Left ventricle myocardium superior (tissue), 1 donor: ENCODE measurements at places on chromosomes 1 and 21. TPM values are rescaled to one million over a fixed set of nuclear protein-coding genes. Genes with fewer than 3 reads are reported as not detected.
A peak's percentile ranks its signal among the peaks of the same experiment; 100 is the strongest.

DNA sequence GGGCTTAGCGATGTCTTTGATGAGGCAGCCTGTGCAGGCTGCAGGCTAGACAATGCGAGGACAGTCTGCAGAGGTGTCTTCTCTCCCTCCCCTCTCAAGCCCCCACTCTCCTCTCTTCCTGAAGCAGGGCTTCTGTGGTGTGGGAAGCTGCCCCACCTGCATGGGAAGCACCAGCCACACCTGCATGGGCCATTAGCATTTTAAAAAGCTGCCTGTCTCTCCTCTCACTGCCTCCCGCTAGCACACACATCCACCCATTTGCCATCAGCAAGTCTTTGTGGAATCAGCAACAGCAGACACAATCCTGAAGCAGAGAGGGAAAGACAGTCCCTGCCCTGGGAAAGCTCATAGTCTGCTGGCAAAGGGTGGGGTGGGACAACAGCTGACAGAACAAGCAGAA lies 53.1 kb downstream of the NAV1 start:
- no peak for DNase-seq

The AMY1B gene
- not detected for total RNA-seq

The CASP9 gene
- total RNA-seq = 14.9 TPM

DNA sequence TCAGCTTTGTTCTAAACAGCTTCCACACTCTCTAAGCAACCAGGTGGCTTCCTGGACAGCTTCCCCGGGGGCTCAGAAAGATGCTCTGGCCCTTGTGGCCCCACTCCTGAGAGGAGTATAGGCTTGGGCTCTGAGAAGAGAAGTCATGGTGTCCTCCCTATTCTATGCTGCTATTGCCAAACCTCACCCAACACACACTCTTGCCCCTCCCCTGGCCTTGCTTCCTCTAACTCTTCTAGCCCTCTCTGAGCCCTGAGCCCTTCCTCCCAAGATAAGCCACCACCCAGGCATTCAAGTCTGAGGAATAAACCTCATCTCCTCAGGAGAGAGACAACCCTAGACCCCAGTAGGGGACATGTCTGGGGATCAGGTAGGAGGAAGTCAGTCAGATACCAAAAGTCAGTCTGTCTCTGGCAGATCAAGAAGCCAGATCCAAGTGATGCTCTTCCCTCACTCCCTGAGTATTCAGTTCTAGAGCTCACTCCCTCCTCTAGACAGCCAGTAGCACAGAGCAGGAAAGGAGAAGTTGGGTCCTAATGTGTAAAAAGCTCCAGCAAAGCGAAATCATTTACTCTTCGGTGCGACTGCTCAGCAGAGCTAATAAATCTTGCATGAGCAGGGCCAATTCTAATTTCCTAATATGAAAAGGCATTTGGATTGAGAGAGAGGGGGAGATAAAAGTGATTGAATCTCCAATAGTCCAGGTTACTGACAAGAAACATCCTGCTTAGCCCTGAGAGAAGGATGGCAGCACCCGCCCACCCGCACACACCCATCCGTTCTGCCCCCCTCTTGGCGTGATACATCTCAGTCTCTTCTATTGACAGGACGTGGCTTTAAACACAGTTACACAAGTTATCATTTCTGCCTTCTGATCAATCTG lies 50.5 kb downstream of the DMAP1 start:
- no peak for DNase-seq

DNA sequence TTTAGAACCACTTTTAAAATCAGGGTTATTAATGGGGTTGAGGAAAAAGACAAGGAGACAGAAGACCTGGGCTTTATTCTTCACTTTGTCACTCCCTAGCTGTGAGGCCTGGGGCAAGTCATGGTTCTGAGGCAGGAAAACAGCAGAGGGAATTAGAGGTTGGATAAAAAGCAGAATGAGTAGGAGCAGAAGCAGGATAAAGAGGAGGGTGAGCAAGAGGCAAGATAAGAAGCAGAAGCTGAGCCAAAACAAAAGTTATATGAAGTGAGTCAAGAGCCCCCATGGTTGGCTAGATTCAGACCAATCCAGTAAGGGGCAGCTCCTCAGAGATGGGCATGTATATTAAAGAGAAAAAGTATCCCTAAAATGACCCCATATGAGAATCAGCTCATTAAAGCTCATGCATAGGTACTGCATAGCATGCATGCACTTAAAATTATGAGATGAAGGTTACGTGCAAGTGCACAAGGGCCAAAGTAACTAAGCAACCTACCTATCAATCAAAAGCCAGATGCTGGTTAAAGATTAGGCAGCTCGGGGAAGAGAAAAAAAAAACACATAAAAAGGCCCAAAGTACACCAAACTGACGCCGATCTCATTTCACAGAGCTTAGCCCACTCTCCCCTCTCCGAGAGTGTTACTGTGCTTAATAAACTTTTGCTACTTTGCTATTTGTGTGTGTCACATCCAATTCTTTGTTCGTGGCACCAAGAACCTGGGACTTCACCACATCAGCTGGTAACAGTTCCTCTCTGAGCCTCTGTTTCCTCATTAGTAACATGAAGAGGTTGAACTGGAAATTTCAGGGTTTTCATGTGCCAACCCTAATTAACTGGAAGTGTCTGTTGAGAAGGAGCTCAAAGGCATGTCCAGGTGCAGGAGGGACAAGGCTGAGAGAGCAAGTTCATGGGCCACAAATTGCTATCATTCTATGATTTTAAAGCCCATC lies 2.2 kb downstream of the AVPR1B start:
- no peak for DNase-seq

GRCh38 chr1:42844592-42845140 lies 1.7 kb upstream of the ZNF691 start:
- no peak for DNase-seq

DNA sequence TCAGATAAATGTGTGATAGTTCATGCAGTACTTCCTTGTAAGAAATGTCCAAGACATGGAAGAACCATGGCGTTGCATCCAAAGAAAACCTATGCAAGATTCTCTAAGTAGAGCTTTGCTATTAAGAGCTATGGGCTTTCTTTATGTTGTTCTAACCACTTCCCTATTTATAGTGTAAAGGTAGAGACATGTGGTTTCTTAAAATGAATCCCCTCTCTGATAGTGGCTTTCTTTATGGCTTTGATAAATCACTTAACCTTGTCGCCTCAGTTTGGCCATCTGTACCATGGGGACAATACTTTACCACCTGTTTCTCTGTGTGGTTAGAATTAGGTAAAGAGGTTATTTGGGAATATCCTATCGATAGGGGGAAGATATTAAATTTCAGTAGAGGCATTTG lies 305.5 kb downstream of the NFIA start:
- DNase-seq = no peak

DNA sequence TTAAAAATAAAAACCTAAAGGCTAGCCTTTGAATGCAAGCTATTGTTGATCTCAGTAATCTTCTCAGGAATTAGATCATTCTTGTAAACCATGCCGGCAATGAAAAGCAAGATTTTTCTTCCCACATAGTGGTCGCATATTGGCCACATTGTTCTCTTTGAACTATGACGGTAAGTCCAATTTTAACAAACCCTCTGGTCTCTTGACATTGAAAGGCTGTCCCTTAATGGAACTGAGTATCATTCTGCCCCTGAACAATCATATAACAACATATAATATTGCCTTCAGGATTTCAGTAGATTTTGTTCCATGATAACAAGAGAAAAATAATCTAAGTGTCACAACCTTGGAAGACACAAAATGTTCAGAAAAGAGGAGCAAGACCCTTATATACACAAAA lies 1.3 kb downstream of the TNNI3K start:
- DNase-seq = no peak

The MTMR11 gene
- 2.5 TPM for total RNA-seq

- DNase-seq = no peak
These were observed 1357.4 kb upstream of the ADGRL4 start for GRCh38 chr1:80363689-80364475.

DNA sequence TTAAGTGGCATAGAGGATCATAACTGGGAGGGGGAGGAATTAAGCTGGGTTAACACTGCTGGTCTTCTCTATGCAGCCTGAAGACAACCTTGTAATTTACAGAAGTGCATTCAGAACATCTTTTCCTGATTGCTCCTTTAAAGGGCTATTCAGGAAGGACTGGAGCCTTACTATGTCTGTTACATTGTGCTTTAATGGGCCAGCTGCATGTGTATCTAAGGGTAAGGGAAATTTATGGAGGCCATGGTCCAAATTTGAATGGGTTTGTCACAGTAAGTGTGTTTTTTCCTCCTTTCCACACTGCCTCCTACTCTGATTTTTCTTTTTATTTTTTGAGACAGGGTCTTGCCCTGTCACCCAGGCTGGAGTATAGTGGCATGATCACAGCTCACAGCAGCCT lies 19.6 kb downstream of the C1orf21 start:
- no peak for DNase-seq

The UHMK1 gene
- 22.7 TPM for total RNA-seq

DNA sequence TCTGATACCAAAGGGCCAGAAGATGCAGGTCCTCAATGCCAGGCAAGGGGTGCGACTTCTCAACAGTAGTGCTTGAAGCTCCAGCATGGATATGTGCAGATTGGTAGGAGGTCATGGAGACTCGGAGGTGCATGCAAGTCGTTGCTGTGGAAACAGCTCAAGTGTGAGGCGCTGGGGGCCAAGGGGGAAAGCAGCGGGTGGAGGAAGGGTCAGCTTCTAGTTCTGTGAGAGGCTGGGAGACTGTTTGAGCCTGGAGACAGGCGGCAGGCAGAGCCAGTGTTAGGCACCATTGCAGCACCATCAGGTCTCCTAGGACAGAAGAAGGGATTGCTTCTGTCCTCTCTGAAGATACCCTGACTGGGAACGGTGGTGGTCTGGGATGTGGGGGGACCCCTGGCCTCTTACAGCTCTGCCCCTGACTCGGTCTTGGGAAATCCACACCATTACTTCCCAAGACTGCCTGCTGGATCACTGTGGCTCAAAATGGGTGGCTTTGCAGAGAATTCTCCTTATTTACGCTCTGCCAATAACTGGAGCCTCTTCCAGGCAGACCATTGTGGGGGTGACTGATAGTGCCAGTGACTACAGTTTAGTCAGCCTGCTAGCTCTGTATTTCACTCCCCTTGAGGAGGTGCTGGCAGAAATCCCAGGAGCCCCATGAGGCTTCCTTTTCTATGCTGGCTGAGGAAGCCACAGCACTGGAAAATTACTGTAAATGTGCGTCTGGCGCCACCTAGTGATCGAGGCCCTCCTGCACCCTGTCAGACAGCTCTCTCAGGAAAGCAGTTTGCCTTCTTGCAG lies 46.3 kb upstream of the VANGL1 start:
- DNase-seq = peak; percentile 92

DNA sequence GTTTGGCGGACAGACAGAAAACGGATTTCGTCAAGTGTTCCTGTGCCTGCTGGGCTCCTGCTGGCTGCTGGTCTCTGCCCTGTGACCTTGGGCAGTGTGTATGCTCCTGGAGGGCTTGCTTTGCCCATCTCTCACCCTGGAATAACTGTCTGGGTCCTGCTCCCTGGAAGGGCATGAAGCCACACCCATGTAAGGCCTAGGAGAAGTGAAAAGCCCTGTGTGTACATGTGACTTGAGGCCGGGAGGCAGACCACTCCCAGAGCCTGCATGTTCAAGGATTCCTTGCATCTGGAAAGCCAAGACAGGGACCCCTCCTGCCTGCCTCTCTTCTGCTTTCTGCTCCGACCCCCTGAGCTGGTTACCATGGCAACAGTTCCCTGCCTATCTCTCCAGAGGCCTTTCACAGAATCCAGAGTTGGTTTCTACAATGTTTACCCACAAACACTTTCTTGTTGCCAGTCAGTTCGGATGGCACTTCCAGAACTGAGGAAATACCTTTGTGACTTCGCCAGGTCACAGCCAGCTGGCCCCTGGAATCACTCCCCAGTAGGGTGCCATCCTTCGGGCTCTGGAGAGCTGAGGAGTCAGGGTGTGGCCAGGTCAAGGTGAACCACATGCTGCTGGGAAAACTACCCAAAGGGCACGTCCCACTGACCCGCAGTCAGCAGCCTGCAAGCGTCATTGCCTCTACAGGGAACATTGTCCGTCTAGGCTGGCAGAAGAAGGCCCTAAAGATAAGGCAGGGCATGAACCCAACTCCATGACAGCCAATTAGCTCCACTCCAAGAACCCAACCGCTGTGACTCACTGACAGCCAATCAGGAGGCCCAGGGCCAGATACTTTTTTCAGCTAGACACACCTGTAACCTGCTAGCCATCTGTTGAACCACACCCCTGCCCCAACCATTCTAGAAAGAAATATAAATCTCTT lies 14.7 kb upstream of the GPR37L1 start:
- DNase-seq = peak; percentile 67

GRCh38 chr1:243443557-243443956 lies 187.7 kb downstream of the SDCCAG8 start:
- DNase-seq = no peak

- no peak for DNase-seq
These were observed 5.4 kb downstream of the JUN start for GRCh38 chr1:58778385-58779000.

DNA sequence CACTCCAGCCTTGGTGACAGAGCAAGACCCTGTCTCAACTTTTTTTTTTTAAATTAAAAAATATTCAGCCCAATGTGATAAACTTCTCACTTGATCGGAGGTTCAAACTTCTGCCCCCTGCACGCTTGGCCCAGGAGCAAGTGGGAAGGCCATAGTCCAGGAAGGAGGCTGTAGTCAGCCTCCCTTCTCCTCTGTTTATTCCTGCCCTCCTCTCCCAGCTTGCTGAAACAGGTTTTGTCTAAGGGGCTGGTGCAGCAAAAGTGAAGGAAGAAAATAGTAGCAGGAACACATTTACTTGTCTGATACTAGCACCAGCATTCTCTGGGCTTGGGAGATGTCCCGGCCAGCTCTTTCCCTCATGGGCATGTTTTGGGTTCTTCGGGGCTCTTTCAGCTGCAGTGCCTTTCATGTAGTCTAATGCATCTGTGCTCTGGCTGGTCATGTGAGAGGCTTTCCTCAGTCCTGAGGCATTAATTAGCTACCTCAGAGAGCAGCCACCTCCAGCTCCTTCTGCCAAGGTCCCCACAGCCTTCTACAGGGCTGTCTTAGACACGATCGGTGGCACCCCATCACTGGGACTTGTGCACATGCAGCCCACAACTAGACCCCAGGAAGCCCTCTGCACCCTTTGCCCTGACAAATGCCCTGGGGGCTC lies 12.9 kb downstream of the SLC44A3 start:
- no peak for DNase-seq

DNA sequence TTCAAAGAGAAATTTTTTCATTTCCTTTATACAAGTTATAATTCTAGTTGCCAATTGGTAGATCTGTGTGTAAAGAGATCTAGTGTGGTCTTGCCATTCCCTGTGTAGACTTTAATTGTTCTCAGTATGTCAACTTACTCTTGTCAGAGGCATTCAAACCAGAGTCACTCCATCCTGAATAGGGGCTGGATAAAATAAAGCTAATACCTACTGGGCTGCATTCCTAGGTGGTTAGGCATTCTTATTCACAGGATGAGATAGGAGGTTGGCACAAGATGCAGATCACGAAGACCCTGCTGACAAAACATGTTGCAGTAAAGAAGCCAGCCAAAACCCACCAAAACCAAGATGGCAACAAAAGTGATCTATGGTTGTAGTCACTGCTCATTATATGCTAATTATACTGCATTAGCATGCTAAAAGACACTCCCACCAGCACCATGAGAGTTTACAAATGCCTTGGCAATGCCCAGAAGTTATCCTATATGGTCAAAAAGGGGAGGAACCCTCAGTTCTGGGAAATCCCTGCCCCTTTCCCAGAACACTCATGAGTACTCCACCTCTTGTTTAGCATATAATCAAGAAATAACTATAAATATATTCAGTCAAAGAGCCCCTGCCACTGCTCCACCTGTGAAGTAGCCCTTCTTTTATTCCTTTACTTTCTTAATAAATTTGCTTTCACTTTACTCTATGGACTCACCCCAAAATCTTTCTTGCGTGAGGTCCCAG lies 74.0 kb upstream of the ADAMTS5 start:
- no peak for DNase-seq

GRCh38 chr1:183777328-183777727 lies 27.6 kb upstream of the RGL1 start:
- DNase-seq = no peak

- DNase-seq = no peak
These were observed 18.3 kb upstream of the MMEL1 start for GRCh38 chr1:2650967-2651645.

The TMEM52 gene
- total RNA-seq = 1.7 TPM
